ENCODE measurements at places on chromosomes 3 and 15.

DNA sequence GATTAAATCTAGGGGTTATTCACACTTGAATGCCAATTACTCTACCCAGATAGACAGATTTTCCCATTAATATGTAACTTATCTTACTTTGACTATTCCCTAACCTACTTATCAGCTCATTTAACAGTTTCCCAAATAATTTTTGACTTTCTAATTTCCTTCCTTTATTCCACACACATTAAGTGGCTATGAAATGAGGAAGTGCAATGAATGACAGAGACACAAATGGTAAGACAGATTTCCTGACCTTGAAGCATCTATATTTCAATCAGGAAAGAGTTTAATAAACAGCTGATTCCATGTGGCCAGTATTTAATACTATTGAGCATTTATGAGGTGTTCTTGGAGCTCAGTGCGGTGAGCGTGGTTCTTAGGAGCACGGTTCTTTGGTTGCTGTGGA, 78.8 kb downstream of the SLC7A14 start:
- no peak for DNase-seq

GRCh38 chr3:101574388-101575112, 570 bp downstream of the PCNP start:
- DNase-seq, result peak; percentile 53

DNA sequence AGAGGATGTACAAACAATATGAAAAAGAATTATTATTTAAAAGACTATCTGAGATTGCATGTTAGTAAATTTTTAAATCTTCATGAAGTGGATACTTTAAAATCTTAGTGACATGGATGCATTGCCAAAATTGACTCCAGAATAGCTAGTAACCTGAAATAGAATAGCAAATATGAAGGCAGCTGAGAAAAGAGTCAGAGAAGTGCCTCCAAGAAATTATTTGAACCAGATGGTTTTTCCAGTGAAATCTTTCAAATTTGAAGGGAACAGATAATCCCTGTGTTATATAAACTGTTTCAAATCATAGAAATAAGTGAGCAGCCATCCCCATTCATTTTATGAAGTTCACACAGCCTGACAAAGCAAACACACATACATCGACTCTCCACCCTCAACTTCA, 29.6 kb downstream of the FSIP1 start:
- no peak for DNase-seq

- peak; percentile 3 for DNase-seq
These were observed 297.9 kb downstream of the FHIT start for GRCh38 chr3:60953351-60953750.

DNA sequence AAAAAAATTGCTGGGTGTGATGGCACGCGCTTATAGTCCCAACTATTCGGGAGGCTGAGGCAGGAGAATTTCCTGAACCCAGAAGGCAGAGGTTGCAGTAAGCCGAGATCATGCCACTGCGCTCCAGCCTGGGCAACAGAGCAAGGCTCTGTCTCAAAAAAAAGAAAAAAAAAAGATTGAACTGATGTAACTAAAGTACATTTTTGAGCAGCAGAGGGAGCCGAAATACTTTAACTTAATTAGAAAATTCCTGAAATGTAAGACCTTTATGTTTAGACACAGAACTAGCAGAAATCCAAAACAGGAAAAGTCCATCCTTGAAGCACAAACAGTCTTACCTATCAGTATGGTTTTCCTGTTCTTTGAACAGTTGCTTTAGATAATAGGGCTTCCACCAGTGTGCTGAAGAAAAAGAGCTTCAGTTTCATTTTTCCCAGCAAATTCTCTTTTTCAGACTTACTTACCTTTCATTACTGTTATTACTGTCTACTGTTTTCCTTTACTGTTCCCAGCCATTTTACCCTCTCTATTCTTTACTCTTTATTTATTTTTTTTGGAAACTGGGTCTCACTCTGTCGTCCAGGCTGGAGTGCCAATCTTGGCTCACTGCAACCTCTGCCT, 33.4 kb upstream of the ZNF609 start:
- DNase-seq, result peak; percentile 34

Measured in iris pigment epithelial cell (primary cell).